ENCODE measurements at places on chromosomes 6 and 20.

DNA sequence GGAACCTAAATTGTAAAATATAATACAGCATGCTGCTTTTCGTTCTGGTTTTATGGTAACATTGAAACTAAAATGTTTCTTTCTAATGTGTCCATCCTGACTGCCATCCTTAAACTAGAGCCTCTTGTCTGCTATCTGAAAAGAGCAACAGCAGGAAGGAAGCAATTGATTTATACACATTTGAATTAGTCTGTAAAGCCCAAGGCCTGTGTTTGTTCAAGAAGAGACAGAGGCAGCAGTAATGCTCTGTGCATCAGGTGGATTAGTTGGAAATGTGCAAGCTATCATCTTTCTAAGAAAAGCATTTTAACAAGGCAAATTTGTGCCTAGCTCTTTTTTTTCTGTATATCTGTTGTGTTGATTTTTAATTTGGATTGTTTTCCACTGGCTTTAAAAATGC, 128.6 kb downstream of the SCAF8 start:
- DNase-seq: no peak

- no peak for DNase-seq
These were observed 32.4 kb downstream of the SLC2A12 start for GRCh38 chr6:134020071-134020470.

DNA sequence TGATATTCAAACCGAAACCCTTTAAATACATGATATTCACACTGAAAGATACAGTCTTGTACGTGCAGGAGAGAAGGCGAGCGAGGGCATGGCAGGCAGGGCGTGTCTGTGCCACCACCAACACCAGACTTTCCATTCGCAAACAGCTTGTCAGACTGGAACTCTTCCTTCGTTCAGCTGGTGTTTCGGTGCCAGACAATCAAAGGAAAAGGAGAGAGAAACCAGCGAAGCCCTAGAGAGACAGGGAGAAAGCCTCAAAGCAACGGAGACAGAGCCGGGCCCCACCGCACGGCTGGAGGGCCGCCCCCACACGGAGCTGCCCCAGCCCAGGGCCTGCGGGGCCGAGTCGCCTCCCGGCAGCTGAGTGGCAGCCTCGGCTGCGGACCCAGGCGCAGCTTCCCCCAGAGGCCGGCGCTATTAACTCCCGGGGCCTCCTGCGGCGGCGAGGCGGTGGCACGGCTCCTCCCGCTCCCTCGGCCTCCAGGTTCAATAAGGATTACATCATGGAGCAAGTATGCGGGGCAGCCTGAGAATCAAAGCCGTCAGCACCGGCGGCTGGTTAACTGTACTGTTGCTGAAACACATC, 32.1 kb upstream of the NR2E1 start:
- peak; percentile 66 for DNase-seq

GRCh38 chr6:34595332-34596184, 39.4 kb upstream of the SPDEF start:
- no peak for DNase-seq

DNA sequence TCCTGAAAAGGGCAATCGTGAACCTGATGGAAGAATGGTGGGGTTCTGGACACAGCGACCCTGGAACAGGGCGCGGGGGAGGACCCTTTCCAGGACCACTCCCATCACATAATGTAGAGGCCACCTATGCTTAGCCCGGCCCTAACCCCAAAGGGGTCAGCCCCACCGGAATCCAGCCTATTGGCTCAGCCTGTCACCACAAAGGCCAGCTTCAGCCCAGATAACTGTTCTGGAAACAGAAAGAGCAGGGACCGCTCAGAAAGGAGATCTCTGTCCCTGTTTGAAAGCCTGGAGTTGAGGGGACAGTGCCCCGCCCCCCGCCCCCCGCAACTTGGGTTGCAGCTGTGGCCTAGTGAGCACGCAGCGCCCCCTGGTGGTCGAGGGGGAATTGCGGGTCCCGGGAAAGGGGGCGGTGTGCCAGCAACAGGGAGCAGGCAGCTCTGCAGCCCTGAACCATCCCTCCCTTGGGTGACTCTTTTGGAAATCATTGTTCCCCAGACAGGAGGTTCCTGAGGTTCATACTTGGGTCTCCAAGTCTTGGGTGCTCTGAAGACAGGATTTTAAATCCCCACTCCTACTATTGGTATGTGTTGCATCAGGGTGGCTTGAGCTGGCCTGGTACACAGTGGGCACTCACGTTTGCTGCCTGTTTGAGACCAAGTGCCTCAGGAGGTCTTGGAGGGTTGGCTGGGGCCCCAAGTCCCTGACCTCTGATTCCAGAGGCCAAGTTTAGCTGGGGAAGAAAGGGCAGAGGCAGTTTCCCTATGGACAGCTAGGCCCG, 1.5 kb downstream of the SIGLEC1 start:
- peak; percentile 65 for DNase-seq

DNA sequence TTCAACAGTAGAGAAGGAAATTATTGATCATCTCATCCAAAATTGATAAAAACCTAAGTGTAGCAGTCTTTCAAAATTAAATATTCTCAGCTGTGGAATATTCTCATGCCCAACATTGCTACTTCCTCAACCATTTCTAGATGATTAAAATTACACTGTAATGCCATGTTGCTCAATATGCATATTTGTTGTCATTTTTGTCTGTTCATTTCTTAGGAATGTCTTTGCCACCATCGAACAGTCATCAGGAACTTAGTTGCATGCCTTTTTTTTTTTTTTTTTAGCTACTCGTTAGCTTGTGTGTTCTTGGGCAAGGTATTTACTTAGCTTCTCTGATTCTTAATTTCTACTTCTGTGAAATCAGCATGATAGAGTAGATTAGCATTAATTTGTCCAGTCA, 188.6 kb downstream of the DTNBP1 start:
- no peak for DNase-seq

DNA sequence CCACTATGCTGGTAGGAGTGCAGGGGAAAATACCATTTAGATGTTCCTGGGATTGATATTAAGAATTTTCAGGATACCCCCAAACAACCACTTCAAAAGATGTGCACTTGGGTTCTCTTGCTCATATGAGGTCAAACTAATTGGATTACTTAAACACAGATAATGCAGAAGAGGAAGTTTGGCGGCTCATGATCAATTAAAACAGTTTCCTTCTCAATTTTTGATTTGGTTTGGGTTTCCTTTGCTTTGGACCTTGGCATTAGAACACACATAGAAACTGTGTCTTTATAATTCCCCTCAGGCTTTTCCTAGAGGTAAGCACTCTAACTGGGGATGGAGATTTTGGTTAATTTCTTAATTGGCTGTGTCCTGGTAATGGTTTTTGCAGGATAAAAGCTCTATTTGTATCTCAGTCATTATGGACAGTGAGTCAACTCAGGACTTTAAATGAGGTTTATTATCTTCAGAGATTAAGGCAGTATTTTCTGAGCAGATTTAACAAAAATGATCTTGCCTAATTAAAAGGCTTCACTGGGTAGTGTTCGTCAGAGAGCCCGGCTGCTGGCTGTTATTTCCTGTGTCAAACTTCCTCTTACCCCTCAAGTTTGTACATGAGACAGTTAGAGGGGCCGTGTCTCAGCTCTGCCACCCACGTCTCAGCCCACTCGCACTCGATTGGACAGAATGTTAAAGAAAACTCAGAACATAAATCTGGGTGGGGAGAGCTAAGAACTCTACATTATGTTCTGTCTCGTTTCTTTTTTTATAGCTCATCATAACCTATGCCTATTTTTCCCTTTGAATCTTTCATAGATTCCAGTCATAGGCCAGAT, 50.3 kb upstream of the PREP start:
- no peak for DNase-seq

- DNase-seq: no peak
These were observed 678.6 kb downstream of the MAFB start for GRCh38 chr20:40010483-40010882.

GRCh38 chr6:72832271-72832670, 210.4 kb downstream of the KCNQ5 start:
- no peak for DNase-seq

GRCh38 chr20:833121-833449, 430 bp upstream of the FAM110A start:
- DNase-seq: no peak

DNA sequence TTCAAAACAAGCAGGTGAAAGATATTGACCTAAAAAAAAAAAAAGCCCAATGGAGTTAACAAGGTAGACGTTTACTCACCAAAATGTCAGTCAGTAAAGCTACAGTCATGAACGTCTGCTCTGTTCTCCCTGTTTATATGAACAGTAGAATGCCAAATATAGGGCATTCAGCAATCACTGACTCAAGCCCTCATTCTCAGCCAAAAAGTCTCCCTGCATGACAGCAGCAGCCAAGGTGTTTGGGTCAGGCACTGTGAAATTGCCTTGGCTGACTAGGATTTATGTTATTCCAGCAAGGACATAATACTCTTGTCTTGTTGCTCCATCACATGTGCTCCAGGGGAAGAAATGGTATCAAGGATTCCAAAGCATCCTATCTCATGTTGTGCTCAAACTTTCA, 194.7 kb upstream of the RSPO3 start:
- no peak for DNase-seq

GRCh38 chr6:4907602-4908001, 96.2 kb downstream of the RPP40 start:
- DNase-seq: no peak

- no peak for DNase-seq
These were observed 215.5 kb upstream of the MCHR2 start for GRCh38 chr6:100209323-100210136.

GRCh38 chr6:40054602-40055001, 120.3 kb upstream of the MOCS1 start:
- DNase-seq: no peak

DNA sequence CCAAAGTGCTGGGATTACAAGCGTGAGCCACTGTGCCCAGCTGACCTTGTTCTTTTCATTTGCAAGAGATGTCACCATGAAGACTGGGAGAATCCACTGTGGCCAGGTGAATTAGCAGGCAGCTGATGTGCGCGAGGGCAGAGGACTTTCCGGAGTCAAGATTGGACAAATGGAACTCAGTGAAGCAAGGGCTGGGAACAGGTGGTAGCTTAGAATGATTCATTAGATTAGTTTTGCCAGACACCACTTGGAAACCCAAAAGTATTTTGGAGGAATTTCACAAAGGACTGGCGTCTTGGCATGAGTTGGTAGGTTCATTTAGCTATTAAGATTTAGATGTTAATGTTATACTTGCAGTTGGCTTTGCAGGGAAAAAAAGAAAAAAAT, 4.7 kb upstream of the AKAP7 start:
- no peak for DNase-seq

DNA sequence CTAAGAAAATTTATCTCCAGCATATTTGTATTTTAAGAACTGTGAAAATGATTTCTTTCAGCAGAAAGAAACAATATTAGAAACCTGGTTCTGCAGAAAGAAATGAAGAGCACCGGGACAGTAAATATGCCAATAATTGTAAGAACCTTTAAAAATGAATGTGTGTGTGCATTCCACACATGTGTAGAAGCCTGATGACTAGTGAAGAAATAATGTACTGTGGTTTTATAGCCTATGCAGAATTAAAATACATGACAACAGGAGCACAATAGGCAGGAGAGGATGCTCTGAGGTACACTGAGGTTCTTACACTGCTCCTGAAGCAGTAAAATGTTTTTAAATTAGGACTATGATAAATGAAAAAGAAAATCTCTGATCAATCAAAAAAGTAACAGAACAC, 48.9 kb downstream of the SNX14 start:
- no peak for DNase-seq

- DNase-seq: no peak
These were observed 644.3 kb upstream of the AGPAT4 start for GRCh38 chr6:161918109-161918531.

DNA sequence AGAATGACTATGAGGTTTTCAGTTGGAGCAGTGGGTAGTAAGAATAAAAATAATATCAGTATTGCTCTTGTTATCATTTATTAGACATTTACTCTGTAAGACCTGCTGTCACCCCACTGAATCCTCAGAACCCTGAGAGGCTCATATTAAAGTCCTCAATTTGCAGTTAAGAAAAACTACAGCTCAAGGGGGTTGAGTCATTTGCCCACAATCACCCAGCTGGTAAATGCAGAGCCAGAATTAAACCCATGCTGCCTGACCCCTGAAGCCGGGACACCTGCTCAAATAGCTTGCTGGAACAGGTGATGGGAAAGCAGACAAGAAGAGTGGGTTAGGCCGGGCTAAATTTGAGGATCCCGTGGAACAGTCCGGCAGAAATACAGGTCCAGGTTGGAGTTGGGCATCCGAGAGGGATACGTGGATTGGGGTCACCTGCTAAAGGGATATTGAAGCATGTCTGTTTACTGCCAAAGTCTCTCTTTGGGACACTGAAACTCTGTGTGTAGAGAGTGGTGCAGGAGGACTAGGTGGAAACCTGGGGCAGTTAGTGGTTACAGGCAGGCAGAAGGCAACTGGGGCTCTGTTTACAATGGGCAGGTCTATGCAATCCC, 344.1 kb downstream of the CDC5L start:
- no peak for DNase-seq

DNA sequence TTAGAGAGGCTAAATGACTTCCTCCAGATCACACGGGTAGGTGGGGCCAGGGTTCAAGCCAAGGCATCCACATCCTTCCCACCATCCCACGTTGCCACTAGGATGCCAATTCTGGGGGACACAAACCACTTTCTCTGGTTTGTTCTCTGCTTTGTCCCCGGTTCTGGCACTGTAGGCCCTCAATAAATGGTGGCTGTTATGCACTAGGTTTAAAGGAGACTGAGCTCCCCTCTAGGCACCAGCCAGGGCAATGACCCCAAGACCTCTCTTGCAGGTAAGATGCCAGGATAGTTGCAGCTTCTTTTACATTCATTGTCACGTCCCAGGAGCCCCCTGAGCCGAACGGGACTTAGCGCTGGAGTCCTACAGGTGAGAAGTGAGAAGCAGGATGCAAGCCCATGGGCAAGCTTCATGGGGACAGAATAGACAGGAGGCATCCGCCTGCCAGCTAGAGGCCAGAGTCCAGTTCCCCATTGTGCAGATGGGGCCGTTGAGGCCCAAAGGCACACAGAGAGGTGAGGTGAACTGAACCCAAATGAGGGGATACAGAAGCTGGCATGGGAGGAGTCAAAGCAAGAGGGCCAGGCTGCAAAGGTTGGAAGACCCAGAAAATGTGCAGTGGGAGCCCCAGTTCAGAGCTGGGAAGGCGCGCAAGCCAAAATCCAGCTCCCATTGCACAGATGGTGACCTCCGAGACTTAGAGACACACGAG, 677 bp downstream of the PXMP4 start:
- DNase-seq: no peak

GRCh38 chr6:36442103-36442670, 467 bp downstream of the PXT1 start:
- DNase-seq: no peak

DNA sequence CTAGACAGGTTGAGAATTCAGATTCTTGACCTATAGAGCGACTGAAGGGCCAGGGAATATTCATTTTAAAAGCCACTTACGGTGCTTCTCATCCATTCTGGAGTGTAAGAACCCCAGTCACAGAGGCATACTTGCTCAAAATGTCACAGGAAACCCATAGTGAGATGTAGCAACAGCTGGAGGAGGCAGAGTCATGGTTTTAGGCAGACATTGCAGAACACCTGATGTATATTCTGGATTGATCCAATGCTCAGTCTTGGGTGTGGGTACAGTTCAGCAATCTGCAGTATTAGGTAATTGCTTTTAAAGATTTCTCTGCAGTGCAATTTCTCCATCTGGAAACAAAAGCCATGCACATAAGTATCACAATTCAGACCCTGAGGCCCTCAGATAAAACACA, 137.4 kb upstream of the SLC22A23 start:
- no peak for DNase-seq

Data from right lung (tissue), 10 donors.